Activated naive CD8-positive, alpha-beta T cell treated with anti-CD3 and anti-CD28 coated beads, Interleukin-2, amount 10 ng/mL, durations not matched to agents 7 days and 5 days (primary cell): ENCODE measurements at places on chromosomes 11 and 22. TPM values are rescaled to one million over a fixed set of nuclear protein-coding genes. Genes with fewer than 3 reads are reported as not detected.

The GUCY1A2 gene
- not detected for total RNA-seq

DNA sequence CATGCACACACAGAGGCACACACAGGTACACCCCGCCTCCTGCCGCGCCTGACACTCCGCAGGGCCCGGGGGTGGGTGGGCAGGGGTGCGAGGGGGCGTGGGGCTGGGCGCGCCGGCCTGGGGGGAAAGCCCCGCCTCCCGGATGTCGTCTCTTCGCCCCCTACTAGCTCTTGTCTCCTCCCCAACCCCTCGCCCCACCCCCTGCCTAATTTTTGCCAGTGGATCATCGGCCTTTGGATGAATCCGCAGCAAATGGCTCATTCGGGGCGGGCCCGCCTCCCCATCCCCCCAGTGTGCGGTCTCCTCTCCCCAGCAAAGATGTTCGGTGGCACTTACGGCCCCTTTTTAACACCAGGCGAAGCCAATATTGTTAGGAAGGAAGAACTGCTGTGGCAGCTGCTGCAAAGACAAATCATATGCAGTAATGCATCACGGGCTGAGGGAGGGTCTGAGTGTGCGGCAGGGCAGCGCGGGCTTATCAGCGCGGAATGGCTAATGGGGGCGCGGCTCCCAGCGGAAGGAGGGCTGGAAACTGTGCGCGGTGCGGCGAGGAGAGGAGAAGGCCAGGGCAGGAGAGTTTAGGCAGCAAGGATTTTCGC is 13.4 kb upstream of the NECTIN1 start:
- H3K4me1 ChIP-seq: peaks cover 3% of the 10 kb centered on the region
- no peak overlapping the region for H3K4me3 ChIP-seq
- no peaks in the 10 kb centered on the region for H3K36me3 ChIP-seq
- peaks cover 26% of the 10 kb centered on the region for H3K27me3 ChIP-seq
- no peak for DNase-seq

The PKNOX2 gene
- not detected for total RNA-seq

DNA sequence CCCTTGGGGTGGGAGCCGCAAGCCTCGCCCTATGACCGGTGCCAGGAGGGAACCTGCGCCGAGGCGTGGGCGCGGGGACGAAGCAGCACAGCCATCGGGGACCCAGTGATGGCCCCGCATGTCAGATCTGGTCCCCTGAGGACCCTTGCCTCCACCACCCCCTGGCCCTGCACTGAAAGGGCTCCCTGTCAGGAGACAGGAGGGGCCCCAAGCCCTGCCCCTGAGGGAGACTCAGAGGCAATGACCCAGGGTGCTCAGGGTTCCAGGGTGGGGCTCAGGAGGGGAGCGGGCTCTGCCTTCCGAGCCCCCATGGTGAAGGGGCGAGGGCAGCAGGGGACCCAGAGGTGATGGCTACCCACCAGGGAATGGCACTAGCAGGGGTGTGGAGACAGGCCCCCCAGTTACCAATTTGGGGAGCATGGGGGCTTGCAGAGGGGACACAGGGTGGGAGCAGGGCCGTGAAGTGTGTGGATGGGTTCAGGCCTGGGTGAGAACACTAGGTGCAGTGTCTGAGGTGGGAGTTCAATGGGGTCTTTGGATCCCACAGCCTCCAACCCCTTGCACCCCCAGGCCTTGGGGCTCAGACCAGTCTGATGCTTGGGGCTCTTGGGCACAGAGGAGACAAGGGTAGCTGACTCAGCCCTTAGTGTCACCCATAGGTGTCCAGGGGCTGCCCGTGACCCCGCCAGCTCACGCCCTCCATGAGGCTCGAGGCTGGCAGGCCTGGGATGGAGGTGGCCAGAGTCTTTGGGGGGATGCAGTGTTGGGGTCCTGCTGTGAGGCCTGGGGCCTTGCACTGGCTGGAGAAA is 499 bp downstream of the LRRC56 start:
- no peaks in the 10 kb centered on the region for H3K27me3 ChIP-seq
- no peaks in the 10 kb centered on the region for H3K36me3 ChIP-seq
- peak; percentile 33 for DNase-seq

DNA sequence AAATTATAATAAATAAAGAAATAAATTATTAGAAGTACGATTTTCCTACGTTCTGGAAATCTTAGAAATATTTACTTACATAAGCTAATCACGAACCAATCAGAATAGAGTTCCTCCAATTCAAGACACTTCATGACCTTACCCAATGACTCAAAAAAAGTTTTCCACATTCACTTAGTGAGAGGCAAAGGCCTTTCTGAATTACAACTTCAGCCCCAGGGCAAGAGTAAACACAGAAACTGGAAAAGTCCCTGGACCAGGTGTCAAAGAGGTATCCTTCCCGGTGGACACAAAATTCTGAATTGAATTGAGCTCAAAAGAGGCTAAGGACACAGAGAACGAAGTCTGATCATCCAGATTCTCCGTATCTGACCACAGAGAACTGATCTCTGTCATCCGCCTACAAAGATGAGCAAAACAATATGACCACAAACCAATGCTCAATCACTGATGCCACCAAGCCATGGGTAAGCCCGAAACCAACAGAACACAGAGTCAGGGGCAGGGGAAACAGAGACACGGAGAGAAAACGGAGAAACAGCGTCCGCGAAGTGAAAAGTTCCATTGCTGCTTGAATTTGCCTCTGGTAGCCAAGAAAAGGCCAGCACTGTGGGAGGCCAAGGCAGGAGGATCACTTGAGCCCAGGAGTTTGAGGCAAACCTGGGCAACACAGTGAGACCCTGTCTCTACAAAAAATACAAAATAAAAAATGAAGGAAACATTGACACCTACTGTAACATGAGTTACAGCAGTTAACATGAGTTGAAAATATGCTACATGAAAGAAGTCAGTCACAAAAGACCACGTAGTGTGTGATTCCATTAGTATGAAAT is 6.8 kb downstream of the BID start:
- no peaks in the 10 kb centered on the region for H3K36me3 ChIP-seq
- H3K27me3 ChIP-seq: peaks cover 10% of the 10 kb centered on the region
- DNase-seq: no peak
- H3K4me1 ChIP-seq: peaks cover 27% of the 10 kb centered on the region
- H3K4me3 ChIP-seq: peak overlapping the region; percentile 77
